ENCODE measurements at places on chromosomes 5 and 9. TPM values are rescaled to one million over a fixed set of nuclear protein-coding genes. Genes with fewer than 3 reads are reported as not detected.

DNA sequence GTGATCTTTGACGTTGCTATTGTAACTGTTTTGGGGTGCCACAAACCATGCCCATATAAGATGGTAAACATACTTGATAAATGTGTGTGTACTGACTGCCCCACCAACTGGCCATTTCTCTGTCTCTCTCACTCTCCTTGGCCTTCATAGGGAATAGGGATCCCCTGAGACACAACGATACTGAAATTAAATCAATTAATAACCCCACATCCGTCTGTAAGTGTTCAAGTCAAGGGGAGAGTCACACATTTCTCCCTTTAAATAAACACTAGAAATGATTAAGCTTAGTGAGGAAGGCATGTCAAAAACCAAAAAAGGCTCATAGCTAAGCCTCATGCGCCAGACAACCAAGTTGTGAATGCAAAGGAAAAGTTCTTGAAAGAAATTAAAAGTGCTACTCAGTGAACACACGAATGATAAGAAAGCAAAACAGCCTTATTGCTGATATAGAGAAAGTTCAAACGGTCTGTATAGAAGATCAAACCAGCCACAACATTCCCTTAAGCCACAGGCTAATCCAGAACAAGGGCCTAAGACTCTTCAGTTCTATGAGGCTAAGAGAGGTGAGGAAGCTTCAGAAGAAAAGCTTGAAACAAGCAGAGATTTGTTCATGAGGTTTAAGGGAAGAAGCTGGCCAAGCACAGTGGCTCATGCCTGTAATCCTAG is 111.1 kb downstream of the UGCG start:
- no peak for DNase-seq

DNA sequence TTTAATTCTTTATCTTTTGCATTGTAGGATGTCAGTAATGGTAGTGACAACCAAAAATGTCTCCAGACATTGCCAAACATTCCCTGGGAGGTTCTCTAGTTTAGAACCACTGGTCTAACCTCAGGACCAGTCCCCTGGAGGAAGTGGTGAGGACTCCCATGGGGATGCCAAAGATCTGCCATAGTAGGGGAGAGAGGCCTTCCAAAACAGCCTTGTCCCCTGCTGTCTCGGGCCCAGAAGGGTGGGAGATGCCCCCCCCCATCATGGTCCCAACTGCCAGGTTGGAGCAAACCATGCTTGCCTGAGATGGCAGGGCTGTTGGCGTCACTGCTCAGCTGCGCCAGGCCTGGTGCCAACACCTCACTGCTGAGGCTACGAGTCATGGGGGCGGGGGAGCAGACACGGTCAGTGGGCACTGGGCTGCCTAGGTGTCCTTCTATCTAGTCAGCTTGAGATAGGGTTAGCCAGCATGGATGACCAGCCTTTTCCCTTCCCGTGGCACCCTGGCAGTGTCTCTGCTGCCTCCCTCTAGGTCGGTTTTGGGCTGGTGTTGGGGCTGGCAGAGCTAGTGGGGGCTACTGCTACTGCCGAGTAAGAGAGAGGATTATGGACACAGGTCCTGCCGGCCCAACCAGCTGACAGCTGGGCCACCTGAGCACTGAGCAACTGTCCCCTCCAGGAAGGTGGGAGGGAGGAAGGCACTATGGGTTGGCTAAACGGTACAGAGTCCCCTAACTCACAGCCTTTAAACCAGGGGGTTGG is 8.3 kb upstream of the CXXC5 start:
- no peak for DNase-seq

DNA sequence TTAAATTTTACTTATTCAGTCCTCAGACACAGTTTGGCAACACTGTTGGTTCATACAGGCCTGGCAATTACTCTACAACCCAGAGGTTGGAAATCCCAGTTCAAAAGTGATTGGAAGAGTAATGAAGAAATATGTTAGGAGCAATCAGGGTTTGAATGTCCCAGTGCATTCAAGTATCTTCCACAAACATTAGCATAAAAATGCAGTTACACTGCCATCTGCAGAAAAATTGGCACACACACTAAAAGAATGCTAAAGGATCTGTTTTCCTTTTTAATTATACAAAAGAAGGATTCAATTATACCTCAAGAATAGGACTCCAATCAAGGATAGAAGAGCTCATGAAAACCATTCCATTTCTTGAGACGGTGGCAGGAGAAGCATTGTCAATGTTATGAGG is 130.2 kb downstream of the DNAH5 start:
- DNase-seq: no peak

- no peak for DNase-seq
Measured at GRCh38 chr9:126565336-126566128, 48.2 kb upstream of the LMX1B start.

The PCDHB3 gene
- polyA plus RNA-seq: 0.02 TPM

DNA sequence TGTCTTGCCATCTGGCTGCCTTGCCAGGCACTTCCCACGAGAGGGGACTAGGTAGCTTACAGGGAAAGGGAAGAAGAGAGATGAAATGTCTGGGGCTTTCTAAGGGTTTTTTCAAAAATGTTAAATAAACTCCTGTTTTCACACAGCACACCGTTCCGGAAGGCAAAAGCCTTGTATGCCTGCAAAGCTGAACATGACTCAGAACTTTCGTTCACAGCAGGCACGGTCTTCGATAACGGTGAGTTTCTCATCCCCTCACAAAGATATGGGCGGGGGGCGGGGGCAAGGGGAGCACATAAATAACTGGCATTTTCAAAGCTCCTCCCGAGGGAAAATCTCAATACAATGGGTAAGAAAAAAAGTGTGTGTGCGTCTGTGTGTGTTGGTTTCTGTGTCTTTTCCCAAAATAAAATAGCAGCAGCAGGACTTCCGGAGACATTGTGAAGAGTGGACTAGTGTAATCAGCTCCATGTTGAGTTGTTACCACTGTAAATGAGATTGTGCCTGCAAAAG is 189.6 kb downstream of the NR3C1 start:
- DNase-seq: no peak

The CDH6 gene
- polyA plus RNA-seq: not detected

GRCh38 chr9:109277451-109277850 is 43.4 kb downstream of the EPB41L4B start:
- no peak for DNase-seq

GRCh38 chr5:67827541-67827940 is 388.0 kb upstream of the PIK3R1 start:
- DNase-seq: no peak

DNA sequence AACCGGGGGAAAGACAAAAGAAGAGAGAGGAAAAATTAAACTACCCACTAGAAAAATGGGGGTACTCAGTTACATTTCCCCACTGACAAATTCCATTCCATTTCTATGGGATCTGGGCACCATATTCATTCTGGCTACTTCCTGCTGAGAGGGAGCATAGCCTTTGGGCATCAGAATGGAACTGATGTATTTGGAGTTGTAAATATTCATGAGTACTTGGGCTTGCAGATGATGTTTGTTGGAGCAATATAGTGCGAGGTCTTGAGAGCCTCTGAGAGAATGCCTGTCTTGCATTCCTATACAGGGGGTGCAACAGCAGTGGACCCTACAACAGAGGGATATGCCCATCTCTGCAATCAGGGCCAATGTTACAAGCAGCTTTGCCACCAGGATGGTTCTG is 16.7 kb downstream of the GMCL2 start:
- DNase-seq: no peak

GRCh38 chr5:171647904-171648260 is 137.7 kb upstream of the SMIM23 start:
- DNase-seq: no peak

The FXN gene
- polyA plus RNA-seq: 31.9 TPM

DNA sequence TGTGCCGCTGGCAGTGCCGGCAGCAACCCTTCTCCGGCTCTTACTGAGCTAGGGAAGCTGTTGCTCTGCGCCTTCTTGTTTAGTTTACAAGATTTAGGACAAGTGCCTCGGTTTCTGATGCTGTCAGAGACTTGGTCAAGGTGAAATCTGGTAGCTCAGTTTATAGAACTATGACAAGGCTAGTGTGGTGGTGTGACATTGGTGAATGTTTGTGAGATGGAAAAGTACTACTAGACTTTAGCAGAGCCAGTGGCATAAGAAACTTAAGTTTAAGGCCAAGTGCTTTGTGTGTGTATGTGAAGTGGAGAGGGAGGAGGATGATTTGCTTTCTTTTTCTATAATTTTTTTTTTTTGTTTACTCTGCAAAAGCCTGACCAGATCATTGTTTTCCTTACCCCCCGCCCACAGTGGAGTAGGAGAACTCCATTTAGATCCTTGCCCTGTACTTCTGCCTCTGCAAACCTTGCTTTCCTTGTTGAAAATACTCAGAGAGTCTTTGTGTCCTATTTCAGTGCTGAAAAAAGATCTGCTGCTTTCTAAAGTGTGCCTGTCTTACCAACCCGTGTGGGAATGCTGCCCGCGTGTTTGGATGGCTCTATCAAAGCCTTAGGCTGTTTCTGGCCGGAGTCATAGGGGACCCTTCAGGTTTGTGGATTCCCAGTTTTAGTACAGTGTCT is 75.9 kb downstream of the TRIO start:
- no peak for DNase-seq

- DNase-seq: no peak
Measured at GRCh38 chr9:135993765-135994500, 32.8 kb upstream of the UBAC1 start.

The BTNL8 gene
- polyA plus RNA-seq: not detected

The SH3TC2 gene
- 3.5 TPM for polyA plus RNA-seq

The TMEM171 gene
- polyA plus RNA-seq: 9.6 TPM

The MARCOL gene
- not detected for polyA plus RNA-seq

GRCh38 chr9:93096131-93096802 is at the start of gene CARD19:
Gene CARD19, plus strand, starts transcription at chr9:93096217. Its CDS starts 129 bp downstream, at chr9:93096346.
- no peak for DNase-seq

- DNase-seq: no peak
Measured at GRCh38 chr5:69497006-69497520, 4.5 kb downstream of the OCLN start.

The RASGRF2 gene
- not detected for polyA plus RNA-seq

GRCh38 chr5:28517691-28518090 is 1479.3 kb upstream of the CDH9 start:
- no peak for DNase-seq

- DNase-seq: no peak
Measured at GRCh38 chr9:277601-278295, 63.1 kb downstream of the DOCK8 start.

- DNase-seq: no peak
Measured at GRCh38 chr5:31021181-31021624, 172.3 kb upstream of the CDH6 start.

The PCDHB13 gene
- not detected for polyA plus RNA-seq

DNA sequence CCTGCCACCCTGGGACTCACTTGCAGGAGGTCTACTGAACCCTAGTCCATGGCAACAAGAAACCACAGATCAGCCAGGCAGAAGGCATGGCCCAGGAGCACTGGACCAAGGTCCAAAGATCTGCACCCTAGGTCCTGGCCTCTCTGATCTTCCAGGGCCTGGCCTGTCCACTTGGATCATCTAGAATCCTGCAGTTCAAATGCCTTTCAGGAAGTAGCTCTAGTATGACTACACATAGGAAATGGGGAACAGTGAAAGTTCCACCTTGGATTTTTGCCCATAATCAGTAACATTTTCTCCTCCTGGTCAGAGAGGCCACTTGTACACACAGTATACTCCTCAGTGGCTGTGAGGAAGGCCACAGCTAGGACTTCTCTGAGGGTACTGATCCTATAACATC is 11.5 kb downstream of the ANXA6 start:
- no peak for DNase-seq

The HSD17B3 gene
- polyA plus RNA-seq: not detected

The FIBCD1 gene
- 2.6 TPM for polyA plus RNA-seq

- DNase-seq: no peak
Measured at GRCh38 chr9:133256686-133257091, 18.3 kb downstream of the ABO start.

DNA sequence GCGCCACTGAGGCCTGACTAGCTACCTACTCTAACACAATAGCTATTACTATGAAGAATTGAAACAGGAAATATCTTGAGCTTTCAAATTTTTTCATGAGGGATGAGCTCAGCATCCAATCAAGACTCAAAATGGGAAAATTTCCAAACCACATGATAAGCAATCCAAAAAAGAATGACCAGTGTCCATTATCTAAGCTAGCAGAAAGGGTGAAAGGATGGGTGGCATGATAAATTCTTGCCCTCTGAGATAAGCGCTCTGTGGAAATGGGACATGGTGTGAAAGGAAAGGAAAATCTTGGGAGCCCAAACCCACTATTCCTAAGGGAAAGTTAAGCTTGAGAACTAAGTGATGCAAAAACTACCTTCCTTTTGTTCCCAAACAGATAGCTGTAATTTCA is 170.2 kb upstream of the NREP start:
- no peak for DNase-seq

DNA sequence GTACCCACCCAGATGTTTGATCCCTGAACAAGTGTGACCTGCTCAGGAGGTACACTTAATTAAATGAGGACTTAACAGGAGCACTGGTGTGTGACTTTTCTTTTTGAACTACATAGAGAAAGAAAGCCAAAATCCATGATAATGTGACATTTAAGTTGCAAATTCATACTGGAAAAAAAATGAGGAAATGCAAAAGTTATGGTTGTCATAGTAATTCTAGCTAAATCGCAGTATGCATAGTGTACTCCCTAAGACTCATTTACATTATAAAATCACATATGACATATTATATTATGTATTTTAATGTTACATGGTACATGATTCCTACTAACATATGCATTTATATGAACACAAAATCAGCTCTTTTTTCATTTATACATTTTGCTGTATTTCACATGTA is 92.0 kb upstream of the PCSK5 start:
- no peak for DNase-seq

The PCDHGB2 gene
- polyA plus RNA-seq: not detected

The S100Z gene
- not detected for polyA plus RNA-seq

GRCh38 chr9:70412832-70413463 is 1.5 kb downstream of the KLF9 start:
- DNase-seq: no peak

- DNase-seq: no peak
Measured at GRCh38 chr5:116989995-116990394, 415.4 kb upstream of the SEMA6A start.

The PIP5KL1 gene
- polyA plus RNA-seq: 7.9 TPM

DNA sequence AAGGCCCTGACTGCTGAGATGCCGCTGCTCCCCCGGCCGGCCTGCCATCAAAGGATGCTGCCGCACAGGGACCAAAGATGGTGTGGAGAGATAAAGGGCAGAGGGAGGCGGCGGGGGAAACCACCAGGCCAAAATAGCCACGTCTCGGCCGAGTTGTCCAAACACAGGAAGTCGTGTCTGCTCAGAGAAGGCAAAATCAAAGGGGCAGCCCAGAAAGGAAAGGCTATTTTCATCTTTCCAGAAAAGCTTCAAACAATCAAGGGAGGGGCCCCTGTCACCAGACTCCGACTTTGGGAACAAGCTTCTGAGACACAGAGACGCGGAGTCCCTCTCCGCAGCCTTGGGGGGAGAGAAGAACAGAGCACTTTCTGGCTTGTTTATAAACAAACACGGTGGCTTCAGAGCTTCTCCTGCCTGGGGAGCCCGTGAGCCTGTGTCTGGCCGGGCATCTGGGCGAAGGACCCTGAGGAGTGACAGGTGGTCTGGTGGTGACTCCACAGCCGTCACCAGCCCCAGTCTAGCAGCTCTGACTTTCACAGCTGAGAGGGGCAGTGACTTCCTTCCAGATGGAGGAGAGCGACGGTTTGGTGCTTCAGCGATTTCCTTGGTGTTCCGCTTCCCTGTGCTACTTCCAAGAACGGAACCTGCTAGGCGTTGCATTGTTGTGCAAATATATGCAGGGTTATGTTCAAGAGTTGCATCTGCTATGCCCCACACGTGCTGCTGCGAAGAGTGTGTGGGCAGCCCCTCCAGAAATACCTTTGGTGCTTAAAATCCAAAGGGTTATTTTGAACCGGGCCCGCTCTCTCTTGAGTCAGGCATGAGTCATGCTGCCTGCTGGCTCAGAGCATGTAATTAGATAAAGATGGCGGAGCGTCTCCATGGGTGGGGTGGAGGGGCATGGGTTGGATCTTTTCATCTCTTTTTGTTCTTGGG is 24.0 kb downstream of the ADAMTSL2 start:
- DNase-seq: no peak

The OR1J1 gene
- polyA plus RNA-seq: not detected

Data from foreskin keratinocyte (primary cell).